ENCODE measurements at places on chromosomes 4 and X.

DNA sequence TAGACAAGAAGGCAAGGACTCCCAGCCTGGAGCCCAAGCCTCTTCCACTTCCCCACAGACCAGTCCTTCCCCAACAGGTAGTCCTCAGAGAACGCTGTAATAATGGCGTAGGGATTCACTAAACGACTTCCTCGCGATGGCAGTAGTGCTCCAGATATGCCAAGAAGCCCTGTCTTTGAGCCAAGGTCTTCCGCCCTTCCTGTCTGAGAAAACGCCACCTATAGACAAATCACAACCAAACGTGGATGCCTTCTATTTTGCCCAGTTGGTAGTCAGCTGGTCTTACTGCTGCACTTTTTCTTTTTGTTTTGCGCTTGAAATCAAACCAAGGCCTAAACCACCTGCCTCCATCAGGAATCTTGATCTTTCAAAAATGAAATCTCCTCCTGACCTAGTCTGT, 203.3 kb downstream of the OR13H1 start:
- no peak for DNase-seq

DNA sequence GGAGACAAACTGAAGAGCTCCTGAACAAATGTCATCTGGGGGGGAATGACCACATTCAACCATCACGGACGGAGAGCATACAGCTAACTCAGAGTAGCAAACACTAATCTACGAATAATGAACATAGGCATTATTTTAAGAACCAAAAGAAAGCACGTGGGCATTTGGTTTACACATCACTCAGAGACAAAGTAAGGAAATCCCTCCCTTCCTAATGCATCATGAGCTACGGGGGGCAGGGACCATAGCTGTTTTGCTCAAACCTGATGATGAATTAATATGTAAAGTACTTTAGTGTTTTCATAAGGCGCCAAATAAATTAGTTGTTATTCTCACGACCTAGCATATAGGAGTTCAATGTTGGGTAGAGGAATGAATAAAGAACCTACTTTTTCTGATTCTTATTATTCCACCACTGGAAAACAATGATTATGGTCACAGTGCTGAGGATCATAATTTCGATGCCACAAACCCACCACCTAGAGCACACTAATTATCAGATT, 11.7 kb upstream of the TMEM156 start:
- peak; percentile 21 for DNase-seq

GRCh38 chr4:159297091-159297490, 194.2 kb downstream of the RAPGEF2 start:
- peak; percentile 25 for DNase-seq

DNA sequence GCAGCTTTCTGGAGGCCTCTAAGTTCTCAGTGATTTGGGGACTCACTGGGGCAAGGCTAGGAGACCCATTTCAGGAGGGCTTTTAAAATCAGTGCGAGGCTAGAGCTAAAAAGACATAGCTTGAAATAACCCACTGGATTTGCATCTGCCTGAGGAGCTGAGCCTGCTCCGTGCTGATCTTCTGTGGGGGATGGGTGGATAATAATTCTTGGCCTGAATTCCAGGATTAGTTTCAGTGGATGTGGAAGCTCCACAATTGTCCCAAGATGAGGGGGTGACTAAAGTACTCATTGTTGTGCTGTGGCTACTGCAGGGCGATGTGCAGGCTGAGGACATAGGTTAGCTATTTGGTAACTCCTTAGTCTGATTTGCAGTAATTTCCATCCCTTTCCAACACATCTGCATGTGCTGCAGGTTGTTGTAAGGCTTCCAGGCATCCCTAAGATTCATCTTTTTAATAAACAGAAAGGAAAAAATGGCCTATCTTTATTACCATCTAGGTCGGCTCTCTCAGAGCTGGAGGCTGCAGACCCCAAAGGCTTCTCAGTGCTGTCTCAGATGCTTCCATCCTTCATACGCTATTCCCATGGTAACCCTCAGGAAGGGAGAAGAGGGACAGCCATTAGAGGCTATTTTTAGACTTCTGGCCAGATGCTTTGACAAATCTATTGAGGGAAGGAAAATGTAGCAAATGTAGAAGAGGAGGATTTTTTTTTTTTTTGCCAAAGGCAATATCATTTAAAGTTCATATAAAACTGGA, 63.4 kb downstream of the GRXCR1 start:
- DNase-seq = no peak

DNA sequence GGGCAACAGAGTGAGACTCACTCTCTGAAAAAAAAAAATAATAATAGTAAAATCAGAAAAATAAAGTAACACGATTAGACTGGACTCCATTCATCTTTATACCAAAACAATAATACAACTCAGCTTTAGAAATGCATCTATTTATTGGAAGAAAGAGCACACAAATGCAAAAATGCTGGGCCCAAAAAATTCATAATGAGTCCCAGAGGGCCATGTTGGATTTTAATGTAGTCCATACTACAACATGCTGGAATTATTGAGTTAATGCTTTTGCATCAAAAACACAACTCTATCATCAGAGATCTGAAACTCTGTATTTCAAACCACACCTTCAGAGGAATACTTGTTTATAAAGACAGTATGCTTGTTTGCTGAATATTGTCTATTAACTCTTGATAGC, 1614.7 kb downstream of the STIM2 start:
- no peak for DNase-seq

GRCh38 chr4:95255396-95256107, 293.2 kb downstream of the UNC5C start:
- DNase-seq = peak; percentile 36

DNA sequence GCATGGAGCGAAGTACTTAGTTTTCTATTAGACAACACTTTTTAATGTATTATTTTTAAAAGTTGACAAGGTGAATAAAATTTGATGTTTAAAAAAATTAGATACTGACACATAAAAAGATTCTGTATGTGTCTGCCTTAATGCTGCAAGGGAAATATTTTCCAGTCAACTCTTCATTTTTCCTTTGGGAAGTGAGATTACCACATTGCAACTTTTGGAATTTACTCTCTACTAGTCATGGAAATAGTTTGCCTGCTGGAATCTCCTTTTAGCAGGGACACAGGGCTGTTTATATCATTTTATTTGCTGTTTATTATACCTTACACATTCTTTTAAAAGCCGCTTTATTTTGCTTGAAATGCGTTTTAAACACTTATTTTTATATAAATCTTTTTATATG, 135.1 kb downstream of the MID1 start:
- peak; percentile 43 for DNase-seq

GRCh38 chrX:72052415-72053090, 79.2 kb downstream of the RTL5 start:
- DNase-seq = no peak

- no peak for DNase-seq
These were observed 3.6 kb downstream of the MAGEA11 start for GRCh38 chrX:149715468-149715867.

DNA sequence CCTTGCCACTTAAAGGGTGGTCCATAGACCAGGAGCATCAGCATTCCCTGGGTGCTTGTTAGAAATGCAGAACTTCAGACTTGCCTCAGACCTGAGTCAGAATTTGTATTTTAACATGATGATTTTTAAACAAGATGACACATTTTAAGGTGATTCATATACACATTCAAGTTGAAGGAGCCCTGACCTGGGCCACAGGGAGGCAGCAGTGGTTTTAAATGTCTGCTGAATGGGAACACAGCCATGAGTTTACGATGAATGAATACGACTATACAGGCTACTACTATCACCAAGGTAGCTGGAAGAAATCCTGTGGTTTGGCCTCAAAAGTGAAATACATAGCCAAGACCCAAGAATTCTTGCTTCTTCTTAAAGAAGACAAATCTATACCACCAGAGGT, 2.9 kb downstream of the HDAC8 start:
- DNase-seq = peak; percentile 63

- peak; percentile 26 for DNase-seq
These were observed 34.6 kb downstream of the PDLIM5 start for GRCh38 chr4:94486372-94486801.

DNA sequence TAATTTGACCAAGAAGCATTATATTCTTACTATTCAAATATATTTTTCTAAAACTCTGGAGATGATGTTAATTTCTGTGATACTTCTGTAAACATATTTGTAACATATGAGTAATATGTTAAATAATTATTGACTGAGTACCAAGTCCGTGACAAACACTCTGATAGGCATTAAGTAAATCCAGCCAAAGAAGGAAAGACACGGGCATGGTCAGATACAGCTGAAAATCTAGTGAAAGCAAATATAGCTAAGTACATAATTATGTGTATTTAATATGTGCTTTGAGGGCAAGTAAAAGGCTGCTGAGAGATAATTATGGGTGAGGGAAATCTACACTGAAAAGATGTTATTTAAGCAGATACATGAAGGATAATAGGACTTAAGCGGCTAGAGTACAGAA, 1263.6 kb upstream of the ADGRL3 start:
- DNase-seq = no peak

DNA sequence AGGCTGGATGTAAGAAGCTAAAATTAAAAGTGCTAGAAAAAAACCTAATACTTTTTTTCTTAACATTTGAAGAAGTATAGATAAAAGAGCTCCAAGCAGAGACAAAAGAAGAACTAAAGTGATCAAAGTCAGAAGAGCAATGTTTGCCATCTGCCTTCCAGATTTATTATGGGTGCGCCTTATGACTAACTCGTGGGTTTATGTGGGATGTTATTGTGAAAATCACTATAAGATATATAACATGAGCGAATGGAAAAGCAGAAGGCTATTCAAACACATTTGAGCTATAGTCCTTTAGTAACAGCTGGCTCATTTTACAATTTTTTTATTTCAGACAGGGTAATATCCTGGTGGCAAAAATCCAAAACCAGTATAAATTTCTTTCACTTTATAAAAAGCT, 1040.7 kb downstream of the RAPGEF2 start:
- DNase-seq = peak; percentile 33

- no peak for DNase-seq
These were observed 4.3 kb upstream of the FGG start for GRCh38 chr4:154616731-154617130.

- peak; percentile 81 for DNase-seq
These were observed 60.8 kb downstream of the SHROOM2 start for GRCh38 chrX:9847071-9847470.

DNA sequence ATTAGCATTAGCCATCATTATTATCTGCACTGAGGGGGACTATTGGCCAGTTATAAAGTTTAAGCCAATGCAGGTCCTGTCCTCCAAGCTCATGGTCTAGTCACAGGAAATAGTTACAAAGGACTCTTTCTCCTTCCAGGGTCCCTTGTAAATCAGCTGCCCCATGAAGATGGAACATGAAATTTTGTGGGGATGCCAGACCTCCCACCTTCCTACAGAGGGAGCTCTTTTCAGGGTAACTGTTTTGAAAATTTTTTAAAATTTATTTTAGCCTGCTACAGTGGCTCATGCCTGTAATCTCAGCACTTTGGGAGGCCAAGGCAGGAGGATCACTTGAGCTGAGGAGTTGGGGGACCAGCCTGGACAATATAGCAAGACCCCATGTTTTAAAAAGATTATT, 124.4 kb upstream of the SLC34A2 start:
- DNase-seq = no peak

GRCh38 chrX:147228153-147228552, 413.6 kb upstream of the CXorf51A start:
- DNase-seq = no peak

DNA sequence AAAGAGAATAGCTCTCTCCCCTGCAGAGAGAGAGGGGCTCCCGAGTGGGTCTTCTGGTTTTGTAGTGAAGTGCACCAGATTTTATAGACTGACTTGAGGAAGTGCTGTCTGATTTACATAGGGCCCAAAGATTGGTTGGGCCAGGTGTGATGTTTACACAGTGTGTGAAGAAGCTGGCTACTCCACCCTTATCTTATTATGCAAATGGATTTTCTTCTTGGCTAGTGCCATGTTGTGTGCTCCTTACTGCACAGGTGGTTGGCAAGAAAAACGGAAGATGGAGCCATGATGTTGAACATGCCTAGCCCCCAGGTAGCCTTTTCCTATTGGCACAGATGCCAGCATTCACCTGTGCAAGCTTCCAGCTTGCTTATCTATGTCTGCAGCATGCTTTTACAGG, 112.4 kb upstream of the ARHGAP24 start:
- no peak for DNase-seq

DNA sequence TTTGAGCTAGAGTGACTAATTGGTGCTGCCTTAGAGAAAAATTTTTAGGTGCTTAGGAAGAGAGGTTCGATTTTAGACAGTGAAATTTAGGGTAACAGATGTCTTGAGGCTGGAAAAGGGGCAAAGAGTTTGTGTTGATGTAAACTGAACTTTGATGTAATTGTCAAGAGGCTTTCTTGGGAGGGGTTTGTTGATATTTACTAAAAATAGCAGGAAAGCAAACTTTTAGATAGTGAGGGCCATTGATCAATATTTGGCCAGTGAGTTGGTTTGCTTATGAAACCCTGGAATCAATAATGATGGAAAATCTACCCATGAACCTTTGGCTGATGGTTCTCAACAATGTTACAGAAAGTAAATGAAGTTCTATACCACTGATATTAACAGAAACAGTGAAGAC, 537.5 kb downstream of the KCNIP4 start:
- DNase-seq = no peak

- no peak for DNase-seq
These were observed 11.9 kb upstream of the TMEM185A start for GRCh38 chrX:149643496-149643895.

DNA sequence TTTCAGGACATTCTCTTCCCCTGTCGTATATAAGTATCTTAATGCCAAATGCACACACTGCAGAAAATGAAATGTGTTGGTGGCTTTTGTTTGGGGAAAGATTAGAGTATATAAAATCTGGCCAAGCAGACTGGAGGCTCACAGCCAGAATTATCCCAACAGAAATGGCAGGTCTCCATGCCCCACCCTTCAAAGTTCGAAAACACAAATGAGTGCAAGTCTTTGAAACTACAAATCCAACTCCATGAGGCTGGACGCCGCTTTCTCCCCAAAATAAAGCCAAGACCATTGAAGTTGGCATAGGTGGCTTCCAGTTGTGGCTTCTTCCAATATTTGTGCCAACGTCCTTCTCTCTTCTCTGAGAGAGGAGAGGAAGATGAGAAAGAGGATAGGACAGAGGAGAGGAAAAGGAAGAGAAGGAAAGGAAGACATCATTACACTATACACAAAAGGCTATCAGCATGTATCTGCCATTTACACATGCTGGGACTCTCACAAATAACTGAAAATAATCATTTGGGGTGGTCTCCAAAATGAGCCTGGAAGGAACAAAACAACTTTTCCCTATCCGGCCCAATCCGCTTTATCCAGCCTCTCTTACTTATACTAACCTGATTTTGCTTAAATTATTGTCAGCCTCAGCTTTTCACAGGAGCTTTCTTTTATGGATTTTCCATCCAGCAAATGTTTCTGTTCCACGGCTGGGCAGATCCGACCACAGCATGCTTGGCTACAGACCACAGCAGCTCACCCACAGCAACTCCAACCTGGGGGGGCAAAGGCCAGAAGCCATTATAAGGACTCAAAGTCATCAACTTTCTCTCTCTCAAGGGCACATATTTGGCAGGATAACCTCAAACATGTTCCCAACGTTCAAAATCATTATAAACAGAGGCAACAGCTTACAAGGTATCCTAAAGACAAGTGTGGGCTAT, 71.7 kb downstream of the APBB2 start:
- peak; percentile 8 for DNase-seq

GRCh38 chr4:9735515-9735914, 45.9 kb upstream of the DRD5 start:
- no peak for DNase-seq
